NCI-H1105 treated with DMSO at 0.1 percent for 48 hours (cell line): ENCODE measurements at places on chromosomes 6 and 20.

DNA sequence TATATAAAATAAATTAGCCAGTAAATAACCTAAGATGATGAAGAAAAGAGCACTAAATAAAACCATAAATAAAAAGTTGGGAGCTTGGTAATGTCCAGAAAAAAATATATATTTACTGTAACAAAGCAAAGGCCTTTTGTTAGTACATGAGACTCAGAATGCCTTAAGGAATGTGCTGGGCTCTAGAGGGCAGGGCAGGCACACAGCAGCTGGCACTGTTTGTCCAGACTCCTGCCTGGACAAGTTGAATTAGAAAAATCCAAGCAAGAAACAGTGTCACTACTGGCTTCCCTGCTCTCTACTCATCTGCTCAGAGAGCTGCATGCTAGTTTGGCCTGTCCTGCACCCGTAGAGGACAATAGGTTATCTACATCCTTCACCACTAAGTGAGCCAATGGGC is 8.8 kb downstream of the DEFB129 start:
- DNase-seq: no peak

GRCh38 chr6:156760377-156760776 is 16.8 kb upstream of the ARID1B start:
- no peak for DNase-seq

GRCh38 chr6:22333802-22334201 is 37.0 kb upstream of the PRL start:
- no peak for DNase-seq

DNA sequence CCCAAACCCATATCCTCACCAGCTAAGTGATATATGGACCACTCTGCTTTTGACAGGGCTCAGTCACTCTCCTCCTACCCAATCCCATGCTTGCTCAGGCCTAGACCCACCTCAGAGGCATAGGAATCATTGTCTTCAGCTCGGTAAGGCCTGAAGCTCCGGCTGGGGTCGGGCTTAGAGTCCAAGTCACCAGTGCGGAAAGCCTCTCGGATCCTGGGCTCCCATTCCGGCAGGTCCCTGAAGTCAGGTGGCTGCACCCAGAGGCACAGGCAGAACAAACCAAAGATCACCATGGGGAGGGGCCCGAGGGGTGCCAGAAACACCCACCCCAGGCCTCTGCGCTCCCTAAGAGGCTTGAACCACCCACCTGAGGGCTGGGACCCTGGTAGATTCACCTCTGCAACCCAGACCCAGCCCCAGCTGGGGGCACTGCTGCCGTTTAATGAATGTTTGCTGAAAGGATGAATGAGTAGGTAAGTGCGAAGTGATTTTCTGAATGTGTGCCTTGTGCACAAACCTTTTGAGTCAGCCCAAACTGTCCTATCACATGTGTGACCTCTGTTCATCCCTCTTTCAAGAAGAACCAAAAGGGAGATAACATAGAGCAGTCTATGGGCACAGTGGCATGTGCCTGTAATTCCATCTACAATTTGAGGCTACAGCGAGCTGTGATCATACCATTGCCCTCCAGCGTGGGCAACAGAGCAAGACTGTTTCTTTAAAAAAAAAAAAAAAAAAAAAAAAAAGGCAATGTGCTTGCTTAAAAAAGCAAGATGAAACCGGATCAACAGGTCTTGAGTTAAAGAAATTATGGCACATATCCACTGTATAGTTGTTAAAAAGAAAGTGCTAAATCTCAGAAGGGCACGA is 39.3 kb upstream of the DSN1 start:
- DNase-seq: no peak

DNA sequence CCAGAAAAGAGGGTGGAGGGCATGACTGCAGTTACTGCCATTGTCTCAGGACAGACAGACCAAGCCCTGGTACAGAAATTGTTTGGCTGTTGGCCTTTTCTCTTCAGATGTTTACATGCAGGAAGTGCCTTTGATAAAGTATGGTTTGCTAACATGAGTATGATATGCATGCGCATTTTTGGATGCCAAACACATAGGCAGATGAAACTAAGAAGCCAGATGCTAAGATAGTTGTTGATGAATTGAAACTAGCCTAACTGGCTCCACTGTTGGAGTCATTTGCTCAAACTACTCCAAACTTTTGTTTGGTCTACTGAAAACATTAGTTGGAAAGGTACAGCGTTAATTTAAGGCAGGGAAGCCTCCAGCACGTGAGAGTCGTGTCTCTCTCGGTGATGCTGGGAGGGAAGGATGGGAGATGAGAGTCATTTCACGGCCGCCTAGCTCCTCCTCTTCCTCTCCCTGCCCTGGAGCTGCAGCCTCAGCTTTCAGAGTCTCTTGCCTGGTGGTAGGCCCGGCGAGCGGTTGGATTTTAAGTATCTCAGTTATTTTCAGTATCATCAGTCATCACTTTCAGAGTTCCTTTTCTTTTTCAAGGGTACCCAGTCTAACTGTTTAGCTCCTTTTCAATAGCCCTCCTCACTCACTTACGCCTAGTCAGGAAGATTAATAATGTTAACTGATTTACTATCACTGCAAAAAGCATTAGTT is 29.7 kb downstream of the RREB1 start:
- DNase-seq: no peak

- peak; percentile 9 for DNase-seq
Observed at GRCh38 chr20:4026093-4026601, 10.8 kb upstream of the RNF24 start.

DNA sequence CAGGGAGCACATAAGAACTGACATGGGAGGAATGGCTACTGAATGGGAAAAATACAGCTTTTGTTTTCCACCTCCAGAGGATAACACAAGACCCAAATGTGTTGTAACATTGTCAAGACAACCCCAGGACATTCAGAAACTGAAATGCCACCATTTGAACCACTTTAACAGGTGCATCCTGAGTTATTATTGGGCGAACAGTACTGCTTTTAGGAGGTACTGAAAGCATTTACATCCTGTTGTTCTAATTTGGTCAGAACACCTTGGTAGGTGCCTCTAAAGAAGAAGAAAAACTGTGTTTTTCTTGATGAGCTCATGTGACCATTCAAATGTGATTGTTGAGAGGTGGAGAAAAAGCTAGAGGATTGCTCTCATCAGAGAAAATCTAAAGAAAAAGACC is 6.4 kb upstream of the TXNDC5 start:
- no peak for DNase-seq

GRCh38 chr6:144297511-144298100 is 12.5 kb downstream of the UTRN start:
- no peak for DNase-seq

GRCh38 chr6:52087498-52087999 is at the start of gene PKHD1:
TSS of gene PKHD1 (minus strand) at chr6:52087613. CDS start at chr6:52084933, 2,680 bp downstream.
- DNase-seq: peak; percentile 6

- DNase-seq: no peak
Observed at GRCh38 chr6:16694781-16695578, 66.3 kb downstream of the ATXN1 start.

DNA sequence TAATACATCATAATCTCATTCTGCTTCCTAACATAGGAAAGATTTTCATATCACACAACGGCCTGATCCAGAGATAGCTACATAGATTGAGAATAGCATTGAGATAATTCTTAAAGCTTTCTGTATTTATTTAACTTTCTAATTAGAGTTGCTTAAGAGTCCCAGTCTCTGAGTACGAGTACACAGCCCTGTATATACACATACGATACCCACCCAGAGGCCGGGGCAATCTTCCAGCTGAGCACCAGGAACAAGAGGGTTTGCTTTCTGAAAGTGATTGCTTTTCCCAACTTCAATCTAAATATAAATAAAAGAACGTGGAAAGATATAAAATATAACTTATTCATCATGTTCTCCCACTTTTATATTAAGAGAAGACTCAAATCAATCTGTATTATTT is 313.8 kb downstream of the COL12A1 start:
- no peak for DNase-seq

- no peak for DNase-seq
Observed at GRCh38 chr6:125117818-125118217, 35.8 kb upstream of the TPD52L1 start.

GRCh38 chr20:62839261-62839660 is 22.4 kb downstream of the TCFL5 start:
- no peak for DNase-seq

- no peak for DNase-seq
Observed at GRCh38 chr20:60060006-60060557, 101.9 kb downstream of the CDH26 start.

DNA sequence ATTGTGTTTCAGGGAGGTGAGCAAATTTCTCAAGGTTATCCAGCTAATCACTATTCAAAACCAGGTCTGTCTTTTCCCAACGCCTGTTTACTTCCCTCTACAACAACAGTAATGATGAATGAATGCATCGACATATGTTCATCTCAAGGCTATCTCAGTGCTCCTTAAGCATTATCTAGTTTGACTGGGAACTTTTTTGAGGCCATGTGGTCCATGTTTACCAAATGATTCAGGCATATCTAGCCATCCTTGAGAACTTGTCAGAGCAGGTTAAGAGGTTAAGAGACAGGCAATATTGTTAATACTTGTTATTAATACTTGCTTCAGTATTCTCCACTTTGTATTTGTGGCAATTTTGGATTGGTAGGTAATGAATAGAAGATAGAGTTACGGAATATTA is 1038.4 kb upstream of the FLRT3 start:
- DNase-seq: no peak

GRCh38 chr20:22789676-22790075 is 205.3 kb upstream of the FOXA2 start:
- no peak for DNase-seq
